Tibial nerve (tissue), 4 donors: ENCODE measurements at places on chromosomes 16 and 17. TPM values are rescaled to one million over a fixed set of nuclear protein-coding genes. Genes with fewer than 3 reads are reported as not detected.

ITGAX gene
- total RNA-seq = 9.3 TPM

WNT9B gene
- not detected for total RNA-seq

C16orf54 gene
- 0.63 TPM for total RNA-seq

NUDT7 gene
- 14.2 TPM for total RNA-seq

CCL1 gene
- total RNA-seq = not detected

ADAM11 gene
- total RNA-seq = 2.7 TPM

MRPL45 gene
- 29.3 TPM for total RNA-seq

NKD1 gene
- total RNA-seq = 57.9 TPM

TNS4 gene
- not detected for total RNA-seq

PGP gene
- total RNA-seq = 13.1 TPM

ZNF652 gene
- total RNA-seq = 45.2 TPM

MNT gene
- 16.5 TPM for total RNA-seq

WNT3 gene
- total RNA-seq = 0.59 TPM

LRRC3C gene
- not detected for total RNA-seq
